ENCODE measurements at places on chromosomes 16 and 17.
A peak's percentile ranks its signal among the peaks of the same experiment; 100 is the strongest.

- DNase-seq: no peak
Measured at GRCh38 chr17:81256616-81257015, 17.5 kb downstream of the NDUFAF8 start.

DNA sequence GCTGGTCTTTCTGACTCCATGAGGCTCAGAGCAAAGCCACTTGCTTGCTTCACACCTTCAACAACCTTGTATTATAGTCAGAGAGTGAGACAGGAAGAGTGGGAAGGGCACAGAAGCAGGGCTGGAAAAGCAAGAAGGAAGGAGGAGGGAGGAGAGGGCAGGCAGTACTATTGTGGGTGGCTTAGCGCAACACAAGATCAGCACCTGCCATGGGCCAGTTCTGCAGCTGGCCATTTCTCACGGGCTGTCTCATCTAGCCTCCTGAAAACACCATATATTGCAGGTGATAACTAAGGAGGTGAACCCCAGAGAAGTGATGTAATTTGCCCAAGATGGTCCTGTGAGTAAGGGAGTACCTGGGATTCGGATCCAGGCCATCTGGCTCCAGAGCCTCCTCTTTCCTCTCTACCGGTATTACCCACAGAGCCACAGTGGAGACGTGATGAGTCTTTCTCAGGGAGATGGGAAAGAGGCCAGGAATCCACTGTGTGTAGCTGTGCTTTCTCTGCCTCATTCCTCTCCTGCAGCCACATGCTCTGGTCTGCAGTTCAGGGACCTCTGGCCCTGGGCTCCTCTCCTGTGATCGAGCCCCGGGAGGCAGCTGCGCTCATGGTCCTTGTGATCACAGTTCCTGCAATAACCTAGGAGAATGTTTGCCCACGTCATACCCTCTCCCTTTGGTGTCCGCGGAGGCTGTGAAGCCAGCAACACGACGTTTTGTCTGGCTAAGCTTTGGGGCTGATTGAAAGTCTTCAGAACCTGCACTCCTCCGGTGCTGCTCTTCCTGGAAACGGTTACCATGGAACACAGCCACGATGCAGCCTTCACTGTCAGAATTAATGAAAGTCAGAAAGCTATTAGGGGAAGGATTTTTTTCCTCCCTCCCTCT, 178.1 kb upstream of the CCL2 start:
- peak; percentile 83 for DNase-seq

DNA sequence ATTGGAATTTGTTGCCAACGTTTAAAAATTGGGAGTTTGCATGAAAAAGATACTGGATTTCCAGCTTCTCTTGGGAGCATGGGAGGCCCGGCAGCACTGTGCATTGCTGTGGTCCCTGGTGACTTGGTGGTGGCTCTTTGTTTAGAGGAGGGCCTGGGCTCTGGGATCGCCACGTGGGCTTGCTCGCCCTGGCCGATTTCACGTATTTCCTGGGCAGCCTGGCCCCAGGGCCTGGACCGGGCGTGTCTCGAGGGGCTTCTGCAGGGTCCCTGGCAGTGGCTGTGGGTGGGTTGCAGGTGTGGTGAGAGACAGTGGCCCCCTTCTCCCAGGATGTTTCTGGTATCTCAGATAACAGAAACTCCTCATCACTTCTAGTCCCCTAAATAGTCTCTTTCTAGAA, 67.9 kb downstream of the ATP2C2 start:
- no peak for DNase-seq

DNA sequence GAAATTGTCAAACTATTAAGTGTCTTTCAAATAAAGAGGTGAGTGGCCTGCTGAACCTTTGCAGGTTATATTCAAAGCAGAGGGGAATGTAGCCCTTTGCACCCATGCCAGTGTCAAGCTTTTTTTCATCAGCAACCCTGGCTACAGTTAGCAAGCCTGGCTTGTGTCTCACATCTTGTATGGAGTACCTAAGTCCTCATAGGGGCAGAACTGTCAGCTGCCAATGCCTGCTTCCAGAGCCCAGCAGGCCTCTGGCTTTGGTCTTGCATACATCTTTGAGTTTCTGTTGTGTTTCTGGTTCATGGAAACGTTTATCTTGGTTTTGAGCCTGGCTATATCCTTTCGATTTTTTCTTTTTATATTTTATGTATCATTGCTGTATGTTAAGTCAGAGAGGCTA, 26.8 kb downstream of the REXO5 start:
- no peak for DNase-seq

DNA sequence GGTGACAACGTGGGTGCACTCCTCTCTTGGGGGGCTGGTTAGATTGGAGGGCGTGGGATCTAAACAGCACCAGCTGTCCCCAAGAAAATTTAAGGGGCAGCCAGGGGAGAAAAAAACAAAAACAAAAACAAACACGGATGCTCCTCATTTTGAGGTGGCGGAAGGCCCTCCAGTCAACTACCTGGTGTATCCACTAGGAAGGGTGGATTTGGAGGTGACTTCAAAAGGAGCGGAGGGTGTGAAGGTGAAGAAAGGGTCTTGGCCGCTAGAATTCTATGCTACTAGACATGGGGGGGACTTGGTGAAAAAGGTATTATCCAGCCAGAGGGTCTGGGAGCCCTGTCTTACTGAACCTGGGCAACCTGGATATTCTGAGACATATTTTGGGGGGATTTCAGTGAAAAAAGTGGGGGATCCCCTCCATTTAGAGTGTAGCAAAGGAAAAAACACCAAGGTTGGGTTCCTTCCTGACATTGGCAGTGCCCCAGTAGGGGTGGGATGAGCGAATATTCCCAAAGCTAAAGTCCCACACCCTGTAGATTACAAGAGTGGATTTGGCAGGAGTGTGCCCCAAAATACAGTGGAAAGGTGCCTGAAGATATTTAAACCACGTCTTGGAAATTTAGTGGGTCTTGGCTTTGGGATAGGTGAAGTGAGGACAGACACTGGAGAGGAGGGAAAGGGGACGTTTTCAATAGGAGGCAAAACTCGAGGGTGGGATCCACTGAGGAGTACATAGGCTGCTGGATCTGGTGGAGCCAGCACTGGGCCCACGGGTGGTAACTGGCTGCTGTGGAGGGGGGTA, 454 bp upstream of the FGF11 start:
- no peak for DNase-seq

GRCh38 chr17:50100921-50101345, 5.8 kb downstream of the PDK2 start:
- peak; percentile 57 for DNase-seq

DNA sequence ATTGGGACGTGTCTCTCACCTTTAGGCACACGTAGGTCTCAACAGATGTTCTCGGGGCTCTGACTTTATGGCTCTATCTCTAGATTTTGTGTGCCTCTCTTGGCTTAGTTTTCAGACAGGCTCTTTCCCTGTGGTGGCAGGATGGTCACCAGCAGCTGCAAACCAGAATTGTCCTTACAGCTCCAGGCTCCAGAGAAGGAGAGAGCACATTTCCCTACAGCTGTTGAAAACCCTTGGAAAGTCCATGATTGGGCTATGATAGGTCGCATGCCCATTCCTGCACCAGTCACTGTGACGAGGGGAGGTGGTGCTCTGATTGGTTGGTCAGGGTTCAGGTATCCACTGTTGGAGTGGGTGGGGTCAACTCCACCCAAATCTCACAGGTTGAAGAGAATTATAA, 41.5 kb downstream of the SHISA9 start:
- no peak for DNase-seq

- DNase-seq: no peak
Measured at GRCh38 chr17:57629470-57629869, 115.6 kb downstream of the CCDC182 start.

DNA sequence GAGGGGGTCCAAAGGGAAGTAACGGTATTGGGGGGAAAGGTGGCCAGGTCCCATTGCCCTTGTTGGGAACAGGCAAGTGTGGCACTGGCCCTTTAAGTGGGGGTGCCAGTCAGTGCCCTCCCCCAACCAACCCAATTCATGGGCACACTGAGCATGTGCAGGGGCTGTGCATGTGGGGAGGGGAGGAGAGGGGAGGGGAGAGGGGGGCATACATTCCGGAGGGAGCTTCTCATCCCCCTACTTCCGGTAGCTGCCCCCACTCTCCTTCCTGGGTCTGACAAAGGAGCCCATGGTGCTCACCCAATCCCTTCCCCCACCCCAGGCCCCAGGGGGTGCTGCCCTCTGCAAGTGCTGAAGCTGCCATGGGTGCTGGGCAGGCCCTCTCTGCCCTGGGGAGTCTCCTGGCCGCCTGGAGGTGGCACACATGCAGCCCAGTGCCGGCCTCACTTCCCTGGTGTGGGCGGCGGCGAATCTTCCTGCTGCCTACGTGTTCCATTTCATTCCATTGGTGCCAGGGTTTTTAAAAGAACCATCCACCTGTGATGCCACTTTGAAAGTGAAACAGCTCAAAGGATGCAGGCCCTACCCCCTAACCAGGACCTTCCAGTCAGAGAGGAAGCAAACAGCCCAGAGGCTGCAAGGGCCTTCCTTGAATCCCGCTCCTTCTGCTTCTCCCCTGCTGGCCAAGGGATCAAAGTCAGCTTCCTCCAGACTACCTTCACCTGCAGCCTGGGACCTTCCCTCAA, 11.0 kb downstream of the HEXIM2 start:
- peak; percentile 93 for DNase-seq

DNA sequence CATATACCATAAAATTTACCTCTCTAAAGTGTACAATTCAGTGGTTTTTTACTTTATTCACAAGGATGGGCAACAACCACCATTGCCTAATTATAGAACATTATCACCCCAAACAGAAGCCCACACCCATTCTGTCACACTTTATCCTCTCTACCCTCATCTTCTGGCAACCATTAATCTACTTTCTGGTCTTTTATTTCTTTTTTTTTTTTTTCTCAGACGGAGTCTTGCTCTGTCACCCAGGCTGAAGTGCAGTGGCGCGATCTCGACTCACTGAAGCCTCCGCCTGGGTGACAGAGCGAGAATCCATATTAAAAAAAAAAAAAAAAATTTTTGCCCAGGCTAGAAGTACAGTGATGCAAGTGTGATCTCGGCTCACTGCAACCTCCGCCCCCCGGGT, 90.7 kb upstream of the CLEC18B start:
- no peak for DNase-seq

DNA sequence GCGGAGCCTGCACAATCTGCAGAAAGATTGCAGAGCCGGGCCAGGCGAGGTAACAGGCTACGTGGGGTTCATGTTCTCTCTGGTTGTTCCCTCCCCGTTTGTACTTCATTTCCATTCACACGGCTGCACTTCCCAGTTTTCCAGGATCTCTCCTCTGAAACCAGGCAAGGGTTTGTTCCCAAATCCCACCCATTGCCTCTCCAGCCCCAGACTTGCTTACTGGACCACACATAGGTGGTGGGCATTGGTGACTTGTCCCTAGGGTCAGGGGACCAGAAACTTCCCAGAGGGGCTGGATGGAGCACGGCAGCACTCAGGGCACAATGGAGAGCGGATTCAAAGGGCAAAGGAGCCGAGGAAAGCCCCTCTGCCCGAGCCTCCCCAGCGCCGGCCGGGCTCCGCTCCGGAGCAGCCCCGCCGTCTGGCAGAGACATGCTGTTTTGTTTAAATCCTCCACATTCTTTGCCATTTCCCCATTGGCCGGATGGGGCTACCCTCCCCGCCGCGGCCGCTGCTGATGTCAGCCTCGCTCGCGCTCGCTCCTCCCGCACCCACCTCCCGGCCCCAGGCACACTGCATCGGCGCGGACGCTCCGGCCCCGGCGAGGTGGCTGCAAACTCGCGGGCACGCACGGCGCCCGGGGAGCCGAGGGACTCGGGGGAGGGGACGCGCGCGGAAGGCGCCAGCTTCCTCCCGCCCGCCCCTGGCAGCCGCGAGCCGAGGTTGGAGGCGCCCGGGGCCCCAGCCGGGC, at the start of gene PITPNC1:
Gene PITPNC1, plus strand, starts transcription at position 545 of the 751 bp plus-strand sequence.
- peak; percentile 95 for DNase-seq

DNA sequence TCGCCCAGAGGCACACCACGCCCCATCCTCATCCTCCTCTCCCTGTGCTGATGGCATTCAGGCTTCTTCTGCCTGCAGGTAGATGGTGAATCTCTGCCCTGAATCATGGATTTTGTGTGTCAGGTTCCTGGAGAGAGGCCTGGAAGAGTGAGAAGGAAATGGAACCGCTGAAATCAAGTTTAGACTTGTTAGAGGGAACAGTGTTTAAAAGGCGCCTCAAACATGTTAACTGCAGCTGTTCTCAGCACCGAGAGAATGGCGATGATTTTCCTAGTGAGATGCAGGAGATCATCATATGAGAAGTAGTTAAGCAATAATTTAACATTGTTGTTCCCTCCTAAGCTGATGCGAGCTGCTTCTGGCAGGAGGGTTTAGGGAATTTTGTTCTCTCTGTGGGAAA, 744.4 kb upstream of the EEF2KMT start:
- no peak for DNase-seq

GRCh38 chr17:14428648-14429029, 127.8 kb downstream of the HS3ST3B1 start:
- no peak for DNase-seq

- DNase-seq: no peak
Measured at GRCh38 chr17:76926237-76926866, 58.1 kb downstream of the MGAT5B start.

- no peak for DNase-seq
Measured at GRCh38 chr17:78022425-78022824, 63.9 kb downstream of the TNRC6C start.

DNA sequence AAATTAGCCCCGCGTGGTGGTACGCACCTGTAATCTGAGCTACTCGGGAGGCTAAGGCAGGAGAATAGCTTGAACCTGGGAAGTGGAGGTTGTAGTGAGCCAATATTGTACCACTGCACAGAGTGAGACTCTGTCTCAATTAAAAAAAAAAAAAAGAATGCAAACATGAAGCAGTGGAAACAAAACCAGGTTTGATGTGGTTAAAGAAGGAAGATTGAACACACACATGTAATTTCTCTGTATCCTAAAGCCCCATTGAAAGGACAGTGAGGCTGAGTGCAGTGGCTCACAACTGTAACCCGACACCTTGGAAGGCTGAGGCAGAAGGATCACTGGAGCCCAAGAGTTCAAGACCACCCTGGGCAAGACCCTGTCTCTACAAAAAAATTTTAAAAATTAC, 26.5 kb upstream of the SBK1 start:
- no peak for DNase-seq

DNA sequence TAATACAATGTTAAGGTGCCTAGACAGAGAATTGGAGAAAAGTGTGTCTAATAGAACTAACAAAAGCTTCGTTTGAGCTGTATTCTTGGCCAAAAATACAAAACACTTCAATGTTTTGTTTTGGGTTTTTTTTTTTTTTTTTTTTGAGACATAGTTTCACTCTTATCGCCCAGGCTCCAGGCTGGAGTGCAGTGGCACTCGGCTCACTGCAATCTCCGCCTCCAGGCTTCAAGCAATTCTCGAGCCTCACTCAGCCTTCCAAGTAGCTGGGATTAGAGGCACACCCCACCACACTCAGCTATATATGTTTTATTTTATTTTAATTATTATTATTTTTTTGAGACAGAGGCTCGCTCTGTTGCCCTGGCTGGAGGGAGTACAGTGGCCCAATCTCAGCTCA, 38.3 kb upstream of the CARMIL2 start:
- no peak for DNase-seq
